PC-9 (cell line): ENCODE measurements at places on chromosomes 5 and 9. TPM values are rescaled to one million over a fixed set of nuclear protein-coding genes. Genes with fewer than 3 reads are reported as not detected.

- no peak for DNase-seq
Measured at GRCh38 chr9:36940500-36940853, 93.6 kb downstream of the PAX5 start.

- no peak for DNase-seq
Measured at GRCh38 chr5:138955013-138955660, 80.0 kb upstream of the LRRTM2 start.

DNA sequence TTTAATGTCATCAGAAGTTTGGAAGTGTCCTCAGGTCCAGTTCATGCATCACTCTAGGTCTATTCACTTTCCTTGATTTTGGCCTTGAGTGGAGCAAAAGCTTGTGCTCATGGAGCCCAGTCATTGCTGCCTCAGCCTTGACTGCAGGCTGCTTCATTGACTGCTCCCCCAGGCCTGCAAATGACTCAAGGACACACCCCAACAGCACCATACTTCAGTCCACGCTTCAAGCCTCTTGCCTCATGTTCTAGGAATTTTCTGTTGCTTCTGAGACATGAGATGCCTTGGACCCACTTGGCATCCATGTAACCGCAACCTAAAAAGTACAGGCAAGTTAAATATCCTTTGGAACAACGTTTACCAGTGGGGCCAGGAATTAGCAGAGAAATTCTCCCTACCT, 193.7 kb downstream of the PIK3R1 start:
- DNase-seq: no peak

- peak; percentile 58 for DNase-seq
Measured at GRCh38 chr9:70412832-70413463, 1.5 kb downstream of the KLF9 start.

- no peak for DNase-seq
Measured at GRCh38 chr5:115429345-115429940, 115.1 kb downstream of the FEM1C start.

- no peak for DNase-seq
Measured at GRCh38 chr5:168315416-168316138, 24.1 kb downstream of the WWC1 start.

- DNase-seq: no peak
Measured at GRCh38 chr5:60493372-60493771, 206.6 kb downstream of the DEPDC1B start.

- no peak for DNase-seq
Measured at GRCh38 chr5:80069918-80070318, 34.8 kb downstream of the THBS4 start.

OTULINL gene
- 4.1 and 7.1 TPM in 2 replicates for total RNA-seq

GRCh38 chr9:119941091-119941490, 571.9 kb upstream of the BRINP1 start:
- no peak for DNase-seq

GRCh38 chr5:173015598-173016455, 32.3 kb downstream of the ATP6V0E1 start:
- no peak for DNase-seq

FASTKD3 gene
- total RNA-seq: 17.6 and 20.6 TPM in 2 replicates

DNA sequence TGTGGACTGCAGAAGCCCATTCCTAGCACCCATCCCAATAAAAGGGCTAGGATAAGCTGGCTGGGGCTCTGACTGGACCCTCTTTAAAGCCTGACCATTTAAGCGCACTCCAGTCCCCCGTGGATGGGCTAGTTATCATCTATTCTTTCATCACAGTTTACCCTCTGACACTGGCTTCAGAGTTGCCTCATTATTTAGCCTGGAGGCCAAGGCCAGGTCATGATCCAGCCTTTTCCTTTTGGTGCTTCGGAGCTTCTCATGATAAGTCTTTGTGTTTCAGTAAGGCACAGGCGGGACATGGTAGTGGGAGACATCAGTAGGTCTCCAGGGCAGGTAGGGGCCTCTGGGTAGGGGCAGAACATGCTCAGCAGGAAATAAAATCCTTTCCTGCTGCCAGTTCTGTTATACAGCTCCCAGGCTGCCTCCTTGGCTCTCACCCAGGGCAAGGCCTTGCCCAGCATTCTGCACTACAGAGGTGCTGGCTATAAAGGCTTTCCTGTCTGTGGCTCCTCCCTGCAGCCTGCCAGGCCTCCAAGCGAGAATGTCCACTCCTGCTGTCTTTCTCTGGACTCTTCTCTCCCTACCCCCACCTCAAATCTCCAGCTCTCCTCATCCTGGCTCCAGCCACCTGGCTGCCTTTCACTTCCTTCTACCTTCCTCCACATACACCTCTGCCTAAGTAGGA, 128.8 kb downstream of the FSTL4 start:
- peak; percentile 78 for DNase-seq

DNA sequence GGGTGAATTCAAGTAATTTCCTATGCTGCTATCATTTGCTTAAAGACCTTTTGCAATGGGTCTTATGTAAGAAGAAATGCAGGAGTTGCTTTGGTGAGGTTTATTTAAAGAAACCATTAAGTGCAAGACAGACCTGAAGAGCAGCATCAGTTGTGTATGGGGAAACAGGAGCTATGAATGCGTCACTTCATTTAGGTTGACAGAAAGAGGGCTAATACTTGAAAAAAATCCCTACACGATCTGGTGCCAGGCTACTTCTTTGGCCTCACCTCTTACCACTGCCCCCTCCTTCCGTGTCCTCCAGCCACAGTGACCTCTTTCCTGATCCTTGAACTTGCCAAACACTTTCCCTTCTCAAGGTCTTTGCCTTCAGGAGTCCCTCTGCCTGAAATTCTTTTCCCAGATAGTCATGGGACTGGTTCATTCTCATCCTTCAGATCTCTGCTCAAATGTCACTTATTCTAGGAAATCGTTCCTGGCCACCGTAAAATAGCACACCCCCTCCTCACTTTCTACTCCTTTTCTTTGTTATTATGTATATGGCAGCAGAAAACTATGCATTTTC, 1.4 kb upstream of the JAK2 start:
- DNase-seq: no peak

MARCOL gene
- not detected in 2 replicates for total RNA-seq

ADAMTS19 gene
- not detected in 2 replicates for total RNA-seq

DNA sequence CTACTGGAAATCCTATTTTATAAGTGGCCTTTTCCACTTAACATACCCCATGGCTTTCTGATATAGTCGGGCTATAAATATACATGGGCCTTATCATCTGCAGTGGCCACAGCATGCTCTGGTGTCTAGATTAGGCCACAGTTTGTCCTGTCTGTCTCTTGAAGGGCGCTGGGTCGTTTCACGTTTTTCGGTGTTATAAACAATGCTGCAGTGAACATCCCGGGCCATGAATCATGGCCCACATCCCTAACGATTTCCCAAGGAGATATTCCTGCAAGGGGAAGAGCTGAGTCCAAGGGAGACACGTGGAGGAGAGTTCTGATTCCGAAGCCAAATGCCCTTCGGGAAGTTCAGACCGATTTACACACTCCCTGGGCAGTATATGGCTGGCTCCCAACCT, 8.4 kb downstream of the PLPP7 start:
- no peak for DNase-seq

DNA sequence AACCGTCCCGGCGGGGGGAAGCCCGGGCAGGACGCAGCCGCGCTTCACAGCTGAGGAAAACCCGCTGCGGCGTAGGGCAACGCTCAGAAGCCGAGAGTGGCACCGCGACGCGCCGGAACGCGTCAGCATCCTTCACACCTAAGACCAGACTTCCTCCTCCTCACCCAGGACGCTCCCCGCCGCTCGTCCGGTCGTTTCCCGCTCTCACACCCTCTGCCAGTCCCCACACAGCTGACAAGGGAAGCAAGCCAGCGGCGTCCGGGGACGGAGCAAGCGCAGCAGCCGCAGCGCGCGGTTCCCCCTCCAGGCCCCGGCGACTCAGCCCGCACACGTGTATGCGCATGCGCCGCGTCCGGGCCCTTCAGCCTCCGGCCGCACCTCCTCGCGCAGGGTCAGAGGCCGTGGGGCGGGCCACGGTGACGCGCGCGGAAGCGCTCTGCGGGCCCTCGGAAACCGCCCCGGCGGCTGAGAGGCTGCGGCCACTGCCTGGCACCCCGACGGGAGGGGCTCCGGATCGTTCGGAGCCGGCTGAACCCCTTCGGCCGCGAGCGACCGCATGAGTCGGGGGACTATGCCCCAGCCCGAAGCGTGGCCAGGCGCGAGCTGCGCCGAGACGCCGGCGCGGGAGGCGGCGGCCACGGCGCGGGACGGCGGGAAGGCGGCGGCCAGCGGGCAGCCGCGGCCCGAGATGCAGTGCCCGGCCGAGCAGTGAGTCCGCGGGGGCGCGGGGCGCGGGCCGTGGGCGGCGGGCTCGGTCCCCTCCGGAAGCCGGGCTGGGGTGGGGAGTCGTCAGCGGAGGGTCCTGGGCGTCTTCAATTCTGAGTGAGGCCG, at the start of gene OTULIN:
Gene OTULIN, plus strand, starts transcription at position 449 of the 831 bp plus-strand sequence. Its CDS starts 108 bp downstream, at position 557.
- peak; percentile 71 for DNase-seq

DNA sequence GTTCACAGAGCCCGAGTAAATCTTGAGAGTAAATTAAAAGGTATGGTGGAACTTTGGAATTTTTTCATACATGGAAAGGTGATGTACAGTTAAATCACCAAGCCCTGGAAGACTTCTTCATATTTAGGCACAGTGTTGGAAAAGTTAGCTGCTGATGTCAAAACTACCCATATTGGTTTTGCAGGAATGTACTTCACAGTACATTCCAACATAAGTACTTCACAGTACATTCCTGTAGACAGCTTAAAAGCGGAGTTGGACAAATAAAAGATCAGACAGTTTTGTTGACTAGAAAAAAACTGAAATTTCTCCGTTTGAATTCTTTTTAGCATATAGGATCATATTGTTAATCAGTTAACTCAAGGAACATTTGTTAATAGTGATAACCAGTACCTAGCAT, 1.8 kb downstream of the RANBP17 start:
- peak; percentile 54 for DNase-seq

TRIM41 gene
- 57.6 and 66.0 TPM in 2 replicates for total RNA-seq

KCNT1 gene
- total RNA-seq: not detected in 2 replicates

DNA sequence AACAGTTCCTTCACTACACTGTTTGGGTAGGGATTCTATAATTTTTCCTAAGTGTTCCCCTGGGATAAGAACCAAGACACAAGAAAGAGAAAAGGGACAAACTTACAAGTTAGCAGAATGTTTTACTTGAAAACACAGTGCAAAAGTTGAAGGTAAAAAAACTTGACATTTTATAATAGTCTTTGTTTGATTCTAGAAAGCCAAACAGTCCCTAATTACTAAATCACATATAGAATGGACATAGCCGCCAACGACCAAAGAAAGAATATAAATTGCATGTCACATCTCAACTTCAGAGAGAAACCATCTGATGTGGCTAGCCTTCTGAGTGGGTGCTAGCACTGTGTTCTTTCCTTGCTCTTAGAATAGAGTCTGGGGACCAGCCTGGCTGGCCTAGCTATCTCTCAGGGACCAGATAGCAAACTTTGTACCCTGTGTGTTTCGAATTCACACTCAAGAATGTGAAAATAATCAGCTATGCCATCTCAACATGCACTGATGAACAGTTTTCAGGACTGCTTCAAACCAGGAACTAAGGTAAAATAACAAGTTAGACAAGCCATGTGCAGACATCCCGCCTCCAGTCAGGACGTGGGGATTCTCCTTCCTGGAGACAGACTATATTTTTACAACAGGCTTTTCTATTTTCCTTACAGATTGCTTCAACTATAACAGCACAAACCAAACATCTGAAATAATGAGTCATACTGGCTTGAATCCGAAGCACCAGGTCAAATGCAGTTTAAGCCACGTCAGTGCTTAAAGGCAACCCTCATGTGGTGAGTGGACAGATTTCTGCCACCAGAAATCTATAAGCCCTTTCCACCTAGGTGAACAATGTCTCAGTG, 53.7 kb downstream of the LHFPL2 start:
- DNase-seq: peak; percentile 70

DNA sequence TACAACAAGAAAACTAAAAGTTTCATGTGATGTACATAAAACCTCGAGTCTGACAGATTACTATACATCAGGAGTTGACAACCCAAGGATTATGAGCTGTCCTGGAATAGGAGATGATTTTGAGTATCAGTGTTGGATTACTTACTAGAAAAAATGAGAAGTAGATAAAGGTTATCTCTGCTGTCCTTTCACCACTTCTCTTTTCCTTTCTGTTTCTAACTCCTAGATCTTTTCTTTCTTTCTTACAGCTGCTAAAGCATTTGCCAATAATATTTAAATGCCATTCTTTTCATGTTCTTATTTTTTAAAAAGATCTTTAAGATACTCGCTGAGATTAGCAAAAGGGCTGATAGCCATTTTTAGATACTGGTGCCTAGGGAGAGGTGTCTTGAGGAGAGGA, 14.8 kb downstream of the RBM27 start:
- no peak for DNase-seq

GRCh38 chr5:139110526-139111168, 87.5 kb downstream of the SIL1 start:
- DNase-seq: no peak

DNA sequence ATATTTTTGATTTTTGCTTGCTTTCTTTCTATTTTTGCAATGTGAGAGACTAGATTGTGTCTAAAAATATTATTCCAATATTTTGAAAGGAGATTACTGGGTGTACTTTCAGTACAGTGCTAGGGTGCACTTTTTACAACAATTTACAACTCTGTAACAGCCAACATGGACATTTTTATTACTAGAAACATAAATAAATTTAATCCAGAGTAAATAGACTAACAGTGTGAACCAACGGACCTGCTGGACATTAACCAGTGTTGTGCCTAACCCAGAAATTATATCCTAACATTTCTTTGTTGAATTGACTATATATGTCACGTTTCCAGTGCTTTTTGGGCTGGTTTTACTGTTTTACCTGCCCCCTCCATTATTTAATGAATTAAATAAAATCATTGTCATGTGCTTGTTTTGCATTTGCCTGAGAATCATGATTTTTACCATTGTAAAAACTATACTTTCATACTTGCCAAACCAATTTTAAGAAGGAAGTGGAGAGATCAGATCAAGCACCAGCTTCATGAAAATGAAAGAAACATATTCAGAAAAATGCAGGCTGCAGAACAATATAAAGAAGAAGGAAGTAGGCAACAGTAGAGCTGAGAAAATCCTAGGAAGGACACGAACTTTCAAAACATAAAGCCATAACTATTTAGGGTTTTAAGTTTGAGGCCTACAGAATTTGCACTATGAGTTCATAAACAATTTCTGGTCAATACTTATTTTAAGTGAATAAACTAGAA, 400.8 kb upstream of the PIK3R1 start:
- DNase-seq: no peak

DNA sequence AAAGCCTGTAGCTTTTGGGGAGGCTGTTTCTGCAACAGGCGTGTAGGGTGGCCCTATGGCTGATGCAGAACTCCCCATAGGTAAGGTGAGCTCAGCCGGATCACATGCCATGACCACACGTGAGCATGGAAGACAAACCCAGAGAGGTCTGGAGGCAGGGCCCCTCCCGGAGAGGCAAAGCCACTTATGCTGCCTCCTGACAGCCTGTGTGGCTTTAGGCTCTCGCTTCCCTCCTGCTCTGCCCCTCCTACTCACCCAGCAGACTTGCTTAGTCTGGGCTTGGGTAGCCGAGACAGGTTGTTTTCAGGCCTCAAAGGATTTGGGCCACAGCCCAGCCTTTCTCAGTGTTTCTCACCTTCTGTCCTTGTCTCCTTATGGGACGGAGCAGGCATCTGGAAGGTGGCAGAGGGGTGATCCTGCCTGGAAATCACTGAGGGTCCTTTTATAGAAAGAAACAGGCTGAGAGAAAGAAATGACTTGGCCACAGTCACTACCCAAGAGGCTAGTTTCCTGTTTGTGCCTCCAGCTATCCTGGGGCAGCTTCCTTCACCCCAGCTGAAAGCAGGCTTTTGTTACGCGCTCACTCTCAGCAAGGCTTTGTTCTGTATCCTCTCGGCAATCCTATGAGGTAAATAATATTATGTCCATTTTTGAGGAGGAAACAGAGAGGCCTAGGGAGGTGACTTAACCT, 89.9 kb downstream of the DAB2IP start:
- DNase-seq: no peak
